ENCODE measurements at places on chromosomes 16 and 17.

GRCh38 chr16:14548933-14549788, 80.9 kb downstream of the PARN start:
- DNase-seq = no peak

DNA sequence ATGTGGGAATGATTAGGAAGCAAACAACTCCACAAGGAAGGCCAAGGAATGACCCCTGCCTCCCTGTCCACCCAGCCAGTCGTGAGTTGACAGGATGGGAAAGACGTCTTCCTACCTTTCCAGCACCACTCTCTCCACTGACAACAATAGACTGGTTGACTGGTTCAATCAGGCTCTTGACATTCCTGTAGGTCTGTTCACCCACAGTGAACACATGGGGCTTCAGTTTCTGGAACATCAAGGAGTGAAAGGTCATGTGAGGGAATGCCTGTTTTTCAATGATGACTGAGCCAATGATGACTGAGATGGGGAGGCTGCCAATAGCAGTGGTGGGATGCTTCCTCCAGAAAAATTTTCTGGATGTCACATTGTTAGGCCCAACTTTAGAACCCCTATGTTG, 9.6 kb downstream of the MYO19 start:
- no peak for DNase-seq

GRCh38 chr16:12699161-12699560, 104.5 kb downstream of the CPPED1 start:
- no peak for DNase-seq

DNA sequence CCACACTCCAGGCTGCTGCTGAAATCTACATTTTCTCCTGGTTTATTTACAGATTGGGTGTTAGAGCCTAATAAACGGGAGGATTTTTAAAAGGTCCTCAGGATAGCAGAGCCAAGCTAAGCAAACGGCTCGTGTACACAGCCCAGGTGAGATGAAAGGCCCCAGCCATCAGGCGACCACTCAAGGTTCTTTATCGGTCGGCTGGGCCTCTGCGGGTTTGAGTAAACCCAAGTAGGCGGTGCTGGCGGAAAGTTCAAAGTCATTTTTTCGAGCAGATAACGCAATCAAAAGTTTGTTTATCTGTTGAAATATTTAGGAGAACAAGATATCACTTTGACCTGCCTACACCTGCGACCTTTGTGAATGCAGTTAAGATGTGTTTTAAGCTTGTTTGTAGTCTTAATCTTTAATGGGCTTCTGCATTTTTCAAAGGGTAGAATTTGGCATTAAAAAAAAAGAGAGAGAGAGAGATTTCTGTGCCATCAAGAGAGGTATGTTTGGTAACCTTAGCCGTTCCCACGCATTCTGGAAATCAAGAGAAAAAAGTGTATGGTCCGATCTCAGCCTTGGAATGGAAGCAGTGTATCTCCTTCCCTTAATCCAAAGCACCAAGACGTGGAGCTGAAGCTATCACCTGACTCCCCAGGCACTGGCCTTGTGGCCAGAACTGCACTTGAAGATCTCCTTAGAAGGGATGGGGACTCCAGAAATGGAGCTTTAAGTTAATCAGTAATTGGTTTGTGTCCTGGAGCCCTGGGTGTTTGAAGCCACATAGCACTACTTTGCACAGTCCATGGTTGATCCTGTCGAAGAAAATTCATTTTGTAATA, 301.7 kb upstream of the IRX5 start:
- no peak for DNase-seq

- DNase-seq = no peak
Observed at GRCh38 chr17:52148969-52149351, 9.6 kb downstream of the CA10 start.

DNA sequence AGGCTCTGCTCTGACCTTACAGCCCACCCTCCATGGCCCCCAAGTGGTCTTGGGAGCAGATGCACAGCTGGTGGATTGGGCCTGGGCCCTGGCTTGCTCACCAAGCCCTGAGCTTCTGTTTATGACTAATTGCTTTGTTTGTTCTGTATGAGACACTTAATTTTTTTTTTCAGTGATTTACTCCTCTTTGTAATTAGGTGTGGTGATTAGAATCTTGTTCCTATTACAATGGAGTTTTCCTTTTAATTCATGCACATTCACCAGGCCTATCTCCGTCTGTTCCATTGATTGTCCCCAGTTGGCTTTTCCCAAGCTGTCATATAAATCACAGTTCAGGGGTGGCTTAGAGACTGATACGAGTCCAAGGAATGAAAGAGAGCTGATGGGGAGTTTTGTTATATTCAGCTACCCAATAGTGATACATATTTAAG, 242.3 kb downstream of the CCDC182 start:
- no peak for DNase-seq

- DNase-seq = no peak
Observed at GRCh38 chr17:41536741-41537613, 8.9 kb upstream of the KRT19 start.

- DNase-seq = no peak
Observed at GRCh38 chr16:10558746-10559641, 21.4 kb downstream of the EMP2 start.

DNA sequence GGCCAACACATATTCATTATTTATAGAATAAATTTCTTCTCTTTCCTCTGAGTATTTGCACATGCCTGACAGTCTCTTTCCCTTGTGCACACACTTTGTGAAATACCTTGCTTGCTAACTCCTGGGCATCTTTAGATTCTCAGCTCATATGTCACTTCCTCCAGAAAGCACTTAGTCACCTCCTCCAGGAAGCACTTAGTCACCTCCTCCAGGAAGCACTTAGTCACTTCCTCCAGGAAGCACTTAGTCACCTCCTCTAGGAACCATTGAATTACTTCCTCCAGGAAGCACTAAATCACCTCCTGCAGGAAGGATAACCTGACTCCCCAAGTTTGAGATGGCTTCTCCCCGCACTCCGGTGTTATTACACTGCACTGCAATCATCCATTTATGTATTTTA, 462.5 kb upstream of the EEF2KMT start:
- no peak for DNase-seq

- no peak for DNase-seq
Observed at GRCh38 chr16:68374246-68374805, 63.5 kb downstream of the PRMT7 start.

DNA sequence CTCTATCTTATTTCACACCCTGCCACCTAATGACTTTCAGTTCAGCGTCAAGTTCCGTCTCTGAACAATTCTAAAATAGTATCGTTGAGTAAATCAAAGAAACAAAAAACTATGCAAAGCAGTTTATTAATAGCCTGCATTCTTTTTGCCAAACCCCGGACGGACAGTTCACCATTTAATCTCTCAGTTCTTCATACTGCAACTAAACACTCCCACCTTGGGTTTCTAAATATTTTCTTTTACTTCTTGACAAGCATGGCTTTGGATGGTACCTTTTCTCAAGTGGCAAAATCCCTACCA, 1.2 kb downstream of the MYH11 start:
- no peak for DNase-seq

- no peak for DNase-seq
Observed at GRCh38 chr17:65473363-65473762, 88.1 kb downstream of the AXIN2 start.

DNA sequence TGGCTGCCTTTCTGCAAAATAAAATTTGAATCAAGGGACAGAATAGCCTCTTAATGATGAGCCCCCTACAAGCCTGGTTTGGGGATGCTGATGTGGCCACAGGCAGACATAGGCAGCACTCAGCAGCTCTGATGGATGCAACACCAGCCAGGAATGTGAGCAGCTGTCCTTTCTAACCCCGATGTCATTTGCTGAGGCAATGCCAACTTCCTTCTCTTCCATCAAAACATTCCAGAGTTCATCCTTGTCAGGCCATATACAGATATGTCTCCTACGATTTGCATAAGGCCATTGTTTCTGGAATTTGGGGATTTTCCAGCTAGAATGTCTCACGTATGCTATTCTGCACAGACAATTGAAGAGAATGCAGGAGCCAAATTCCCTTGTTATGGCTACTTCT, 52.1 kb upstream of the MYOCD start:
- no peak for DNase-seq

DNA sequence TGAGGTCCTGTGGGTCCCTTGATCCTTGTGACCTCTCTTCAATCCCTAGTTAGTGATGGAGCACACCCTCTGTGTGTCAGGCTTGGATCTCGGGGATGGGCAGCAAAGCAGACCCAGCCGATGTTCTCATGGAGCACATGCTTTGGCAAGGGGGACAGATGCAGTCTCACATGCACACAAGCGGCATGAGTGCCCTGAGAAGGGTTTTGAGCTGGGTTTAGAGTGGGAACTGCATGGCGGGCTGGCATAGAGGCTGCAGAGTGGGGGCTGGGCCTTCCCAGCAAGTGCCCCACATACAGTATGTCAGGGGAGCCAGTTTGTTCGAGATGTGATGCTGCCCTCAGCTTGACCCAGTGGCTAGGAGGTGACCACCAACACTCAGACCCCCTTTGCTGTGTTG, 41.6 kb downstream of the B9D1 start:
- no peak for DNase-seq

- no peak for DNase-seq
Observed at GRCh38 chr17:80591788-80592187, 47.1 kb downstream of the RPTOR start.

GRCh38 chr17:75965468-75965867, 13.5 kb downstream of the ACOX1 start:
- DNase-seq = no peak

DNA sequence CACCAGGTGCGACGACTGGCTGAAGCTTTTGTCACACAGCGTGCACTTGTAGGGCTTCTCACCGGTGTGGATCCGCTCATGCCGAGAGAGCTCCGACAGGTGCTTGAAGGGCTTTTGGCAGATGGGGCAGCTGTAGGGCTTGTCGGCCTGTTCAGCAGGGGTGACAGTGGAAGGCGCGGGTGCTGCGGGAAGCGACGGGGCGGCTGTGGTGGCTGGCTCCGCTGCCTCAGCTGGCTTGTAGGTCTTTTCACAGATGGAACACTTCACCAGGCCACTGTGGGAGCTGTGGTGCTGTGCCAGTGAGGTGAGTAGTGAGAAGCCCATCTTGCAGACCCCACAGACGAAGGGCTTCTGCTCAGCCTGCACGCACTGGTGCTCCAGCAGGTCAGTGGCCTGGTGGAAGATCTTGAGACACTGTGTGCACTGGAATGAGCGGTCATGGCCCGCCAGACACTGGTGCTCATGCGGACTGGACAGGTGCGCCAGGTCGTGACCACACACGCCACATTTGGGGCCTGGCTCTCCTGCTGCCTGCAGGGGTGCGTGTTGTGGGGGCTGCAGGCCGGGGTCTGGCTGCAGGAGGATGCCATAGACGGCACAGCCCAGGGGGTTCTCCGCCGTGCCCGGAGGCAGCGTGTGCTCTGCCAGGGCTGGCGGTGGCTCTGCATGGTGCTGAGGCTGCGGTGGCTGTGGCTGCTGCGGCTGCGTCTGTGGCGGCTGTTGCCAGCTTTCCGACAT, 2.8 kb downstream of the ZNF319 start:
- no peak for DNase-seq

GRCh38 chr17:48021934-48022333, 15.7 kb downstream of the COPZ2 start:
- no peak for DNase-seq

DNA sequence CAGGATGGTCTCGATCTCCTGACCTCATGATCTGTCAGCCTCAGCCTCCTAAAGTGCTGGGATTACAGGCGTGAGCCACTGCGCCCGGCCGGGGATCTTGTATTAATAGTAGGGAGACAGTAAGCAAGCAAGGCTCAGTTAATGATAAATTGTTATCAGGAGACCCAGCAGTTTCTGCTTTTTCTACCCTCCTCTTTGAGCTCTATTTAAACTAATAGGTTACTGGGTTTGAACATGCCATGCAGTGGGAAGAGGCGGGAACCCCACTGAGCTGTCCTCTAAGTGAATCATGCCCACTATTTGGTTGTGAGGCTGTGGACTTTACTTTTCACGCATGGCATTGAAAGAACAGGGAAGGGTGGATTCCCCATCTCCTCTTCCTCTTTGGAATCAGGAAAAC, 223.9 kb downstream of the WWOX start:
- no peak for DNase-seq

GRCh38 chr16:85912211-85912974, 13.4 kb downstream of the IRF8 start:
- DNase-seq = no peak

GRCh38 chr17:78903101-78903779, at the start of gene CEP295NL:
TSS of gene CEP295NL (minus strand) at chr17:78903201. CDS start at chr17:78901828, 1,373 bp downstream.
- no peak for DNase-seq

GRCh38 chr17:76506408-76507345, 5.5 kb upstream of the RHBDF2 start:
- DNase-seq = peak; percentile 84

DNA sequence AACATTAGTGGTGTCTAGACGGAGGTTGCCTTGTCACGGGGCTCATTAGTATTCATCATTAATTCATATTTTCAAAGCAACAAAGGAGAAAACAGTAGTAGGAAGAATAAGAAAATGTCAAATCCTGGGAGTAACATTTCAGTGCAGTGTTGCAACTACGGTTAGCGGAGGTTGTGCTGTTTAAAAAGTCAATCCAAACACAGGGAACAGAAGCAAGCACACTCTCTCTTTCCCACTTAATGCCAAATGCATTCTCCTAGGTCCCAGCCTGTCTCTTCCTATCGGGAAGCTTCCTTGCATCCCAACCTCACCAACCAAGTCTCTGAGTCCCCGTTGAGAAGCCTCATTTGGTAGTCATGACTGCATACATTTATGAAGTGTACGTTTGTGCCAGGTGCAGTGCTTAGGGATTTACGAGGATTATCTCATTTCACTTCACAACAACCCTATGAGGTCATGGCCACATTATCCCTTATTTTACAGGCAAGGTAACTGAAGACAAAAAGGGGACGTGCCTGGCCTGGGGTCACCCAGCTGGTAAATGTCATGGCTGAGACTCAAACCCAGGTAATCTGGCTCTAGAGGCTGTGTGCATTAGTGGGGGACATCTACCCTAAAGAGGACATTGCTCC, 283.6 kb upstream of the SALL1 start:
- DNase-seq = no peak

DNA sequence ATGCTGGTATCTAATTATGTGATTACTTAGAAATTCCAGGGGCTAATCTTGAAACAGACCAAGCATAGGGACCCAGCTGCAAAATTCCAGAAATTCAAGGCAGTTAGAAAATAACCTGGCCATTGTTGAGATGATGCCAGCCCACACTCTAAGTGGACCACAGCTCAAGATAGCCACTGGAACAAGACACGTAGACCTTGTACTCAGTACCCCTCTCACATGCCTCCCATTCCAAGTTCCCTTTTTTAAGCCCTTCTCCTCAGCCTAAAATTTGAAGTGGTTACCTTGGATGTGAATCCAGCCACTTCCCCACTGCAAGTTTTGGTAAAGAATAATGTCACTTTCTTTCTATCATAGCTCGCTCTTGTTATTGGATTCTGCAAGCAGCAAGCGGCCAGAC, 4.1 kb upstream of the ZNF19 start:
- DNase-seq = no peak

All from T-helper 9 cell (primary cell).